ENCODE measurements at places on chromosomes 3 and 15.
A peak's percentile ranks its signal among the peaks of the same experiment; 100 is the strongest.

DNA sequence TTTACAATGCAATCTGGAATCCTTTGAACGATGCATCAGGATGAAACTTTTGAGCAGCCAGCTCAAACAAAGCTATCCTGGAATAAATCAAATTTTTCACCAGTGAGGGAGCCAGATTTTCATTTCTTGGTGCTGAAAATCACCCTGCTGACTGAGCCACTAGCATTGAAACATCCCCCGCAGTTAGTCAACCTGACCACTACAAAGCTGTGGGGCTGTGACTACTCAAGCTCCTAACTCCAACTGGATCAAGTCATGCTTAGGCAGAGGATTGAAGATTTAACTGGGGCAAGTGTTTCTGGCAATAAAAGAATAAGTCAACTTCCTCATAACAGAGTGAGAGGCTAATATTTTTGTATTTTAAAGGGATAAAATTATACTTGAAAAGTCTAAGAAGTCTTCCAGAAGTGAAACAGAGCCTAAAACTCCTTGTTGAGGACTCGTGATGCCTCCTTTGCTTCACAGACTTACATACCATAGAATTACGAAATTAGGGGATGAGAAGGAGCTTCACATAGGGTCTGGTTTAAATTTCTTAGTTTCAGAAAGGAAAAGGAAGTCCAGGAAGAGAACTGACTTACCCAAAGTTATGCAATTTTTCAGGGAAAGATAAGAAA lies 177.8 kb downstream of the SERPINI1 start:
- H3K27ac ChIP-seq, result no peak overlapping the region
- no peaks in the 10 kb centered on the region for H3K27me3 ChIP-seq
- H3K36me3 ChIP-seq, result no peaks in the 10 kb centered on the region
- DNase-seq, result peak; percentile 23
- H3K4me1 ChIP-seq, result 0 out of 2 replicates have a peak, but pooled peaks cover 3% of the 10 kb centered on the region

DNA sequence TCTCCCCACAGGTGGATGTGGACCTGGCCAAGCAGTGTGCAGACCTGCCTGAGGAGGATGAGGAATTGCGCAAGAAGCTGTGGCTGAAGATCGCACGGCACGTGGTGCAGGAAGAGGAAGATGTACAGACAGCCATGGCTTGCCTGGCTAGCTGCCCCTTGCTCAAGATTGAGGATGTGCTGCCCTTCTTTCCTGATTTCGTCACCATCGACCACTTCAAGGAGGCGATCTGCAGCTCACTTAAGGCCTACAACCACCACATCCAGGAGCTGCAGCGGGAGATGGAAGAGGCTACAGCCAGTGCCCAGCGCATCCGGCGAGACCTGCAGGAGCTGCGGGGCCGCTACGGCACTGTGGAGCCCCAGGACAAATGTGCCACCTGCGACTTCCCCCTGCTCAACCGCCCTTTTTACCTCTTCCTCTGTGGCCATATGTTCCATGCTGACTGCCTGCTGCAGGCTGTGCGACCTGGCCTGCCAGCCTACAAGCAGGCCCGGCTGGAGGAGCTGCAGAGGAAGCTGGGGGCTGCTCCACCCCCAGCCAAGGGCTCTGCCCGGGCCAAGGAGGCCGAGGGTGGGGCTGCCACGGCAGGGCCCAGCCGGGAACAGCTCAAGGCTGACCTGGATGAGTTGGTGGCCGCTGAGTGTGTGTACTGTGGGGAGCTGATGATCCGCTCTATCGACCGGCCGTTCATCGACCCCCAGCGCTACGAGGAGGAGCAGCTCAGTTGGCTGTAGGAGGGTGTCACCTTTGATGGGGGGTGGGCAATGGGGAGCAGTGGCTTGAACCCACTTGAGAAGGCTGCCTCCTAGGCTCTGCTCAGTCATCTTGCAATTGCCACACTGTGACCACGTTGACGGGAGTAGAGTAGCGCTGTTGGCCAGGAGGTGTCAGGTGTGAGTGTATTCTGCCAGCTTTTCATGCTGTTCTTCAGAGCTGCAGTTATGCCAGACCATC lies 8.6 kb downstream of the VPS18 start:
- no peaks in the 10 kb centered on the region for H3K27me3 ChIP-seq
- H3K4me1 ChIP-seq, result peaks cover 3% of the 10 kb centered on the region
- H3K4me3 ChIP-seq, result no peak overlapping the region
- no peak for DNase-seq
- no peak overlapping the region for H3K27ac ChIP-seq
- peaks cover 39% of the 10 kb centered on the region for H3K36me3 ChIP-seq

DNA sequence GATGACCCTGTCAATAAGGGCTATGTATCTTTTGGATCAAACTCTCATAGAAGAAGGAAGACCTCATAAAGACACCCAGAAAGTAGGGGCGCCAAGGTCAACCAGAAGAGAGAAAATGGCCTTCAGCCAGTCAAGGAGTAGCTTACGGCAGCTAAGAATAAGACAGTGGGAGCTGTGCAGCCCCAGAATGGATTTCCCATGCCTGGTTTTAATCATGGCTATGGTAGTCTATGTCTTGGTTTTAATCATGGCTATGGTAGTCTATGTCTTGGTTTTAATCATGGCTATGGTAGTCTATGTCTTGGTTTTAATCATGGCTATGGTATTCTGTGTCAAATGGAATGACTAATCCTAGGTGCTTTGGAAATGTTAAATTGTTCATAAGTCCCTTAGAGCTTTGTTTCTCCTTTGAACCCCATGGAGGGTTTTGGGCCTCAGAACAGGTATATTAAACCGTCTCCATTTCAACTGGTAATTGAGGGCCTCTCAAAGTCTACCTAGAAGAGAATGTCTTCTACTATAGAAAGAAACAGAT lies 742.0 kb upstream of the CFAP20DC start:
- peaks cover 10% of the 10 kb centered on the region for H3K4me1 ChIP-seq
- DNase-seq, result no peak
- no peaks in the 10 kb centered on the region for H3K27me3 ChIP-seq

DNA sequence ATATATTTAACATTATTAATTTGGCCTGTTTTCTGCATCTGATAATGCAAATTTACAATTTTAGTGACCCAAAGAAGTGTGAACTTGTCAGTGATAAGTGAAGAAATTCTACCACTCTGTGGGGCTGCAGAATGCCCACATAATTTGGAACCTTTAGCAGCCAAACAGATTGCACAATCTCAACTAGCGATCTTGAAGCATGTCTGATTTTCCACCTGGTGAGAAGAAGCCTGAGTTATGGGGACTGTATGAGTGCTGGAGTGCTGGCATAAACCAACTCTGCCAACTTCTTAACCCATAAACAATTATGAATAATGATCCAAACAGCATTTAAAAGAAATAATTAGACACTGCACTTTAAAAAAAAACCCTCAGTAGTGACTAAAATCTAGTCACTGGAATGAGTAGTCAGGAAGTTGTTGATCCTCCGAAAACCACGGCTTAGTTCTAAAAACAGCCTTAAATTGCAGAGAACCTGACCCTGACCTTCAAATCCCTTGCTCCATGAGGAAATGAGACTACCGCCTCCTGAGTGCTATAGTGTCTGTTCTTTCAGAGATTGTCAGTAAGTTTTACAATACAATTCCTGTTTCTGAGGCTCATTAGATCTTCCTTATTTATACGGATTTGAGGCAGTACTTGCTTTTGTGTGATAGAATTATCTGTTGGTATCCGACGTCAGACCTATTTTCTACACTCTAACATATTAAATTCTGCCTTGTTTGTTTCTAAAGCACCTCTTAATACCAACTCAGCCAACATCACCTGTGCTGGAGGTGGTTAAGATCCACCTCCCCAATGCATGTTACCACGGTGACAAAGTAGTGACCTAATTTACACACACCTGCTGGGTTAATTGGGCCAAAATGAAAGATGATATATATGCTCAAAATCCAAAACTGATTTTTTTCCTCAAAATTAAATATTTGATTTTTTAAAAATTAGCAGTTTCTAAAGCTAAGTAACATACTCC lies 267.7 kb downstream of the ZBTB20 start:
- no peaks in the 10 kb centered on the region for H3K36me3 ChIP-seq
- H3K27me3 ChIP-seq, result no peaks in the 10 kb centered on the region
- no peak for DNase-seq
- peak overlapping the region; percentile 31 for H3K27ac ChIP-seq

GRCh38 chr15:93245661-93246042 lies 156.6 kb upstream of the RGMA start:
- H3K4me3 ChIP-seq, result no peak overlapping the region
- no peak for DNase-seq
- H3K27ac ChIP-seq, result no peak overlapping the region
- H3K4me1 ChIP-seq, result peaks cover 12% of the 10 kb centered on the region

- no peak overlapping the region for H3K27ac ChIP-seq
Measured at GRCh38 chr3:28836199-28836598, 444.7 kb upstream of the RBMS3 start.

- H3K4me3 ChIP-seq, result no peak overlapping the region
- peaks cover 8% of the 10 kb centered on the region for H3K36me3 ChIP-seq
- no peak for DNase-seq
- H3K27ac ChIP-seq, result no peak overlapping the region
- H3K4me1 ChIP-seq, result peaks cover 35% of the 10 kb centered on the region
Measured at GRCh38 chr3:8516783-8517182, 15.2 kb downstream of the LMCD1 start.

- peaks cover 24% of the 10 kb centered on the region for H3K27me3 ChIP-seq
- H3K27ac ChIP-seq, result no peak overlapping the region
- peaks cover 4% of the 10 kb centered on the region for H3K36me3 ChIP-seq
- DNase-seq, result no peak
Measured at GRCh38 chr3:157543501-157544035, 40.4 kb upstream of the VEPH1 start.

GRCh38 chr15:68284616-68285258 lies 7.2 kb downstream of the FEM1B start:
- DNase-seq, result no peak
- no peaks in the 10 kb centered on the region for H3K27me3 ChIP-seq
- no peak overlapping the region for H3K4me3 ChIP-seq
- H3K27ac ChIP-seq, result peak overlapping the region; percentile 39
- peaks cover 69% of the 10 kb centered on the region for H3K4me1 ChIP-seq

GRCh38 chr15:99566157-99566897 lies 543 bp downstream of the MEF2A start:
- DNase-seq, result peak; percentile 23
- no peaks in the 10 kb centered on the region for H3K27me3 ChIP-seq
- no peaks in the 10 kb centered on the region for H3K36me3 ChIP-seq
- peak overlapping the region; percentile 99 for H3K4me3 ChIP-seq
- H3K4me1 ChIP-seq, result peaks cover 68% of the 10 kb centered on the region

GRCh38 chr15:63288342-63288741 lies 10.9 kb downstream of the APH1B start:
- H3K27me3 ChIP-seq, result no peaks in the 10 kb centered on the region
- H3K36me3 ChIP-seq, result no peaks in the 10 kb centered on the region
- H3K4me1 ChIP-seq, result peaks cover 9% of the 10 kb centered on the region
- H3K4me3 ChIP-seq, result no peak overlapping the region

GRCh38 chr3:2090095-2090911 lies 8.4 kb upstream of the CNTN4 start:
- H3K4me1 ChIP-seq, result no peaks in the 10 kb centered on the region
- no peak for DNase-seq
- no peak overlapping the region for H3K27ac ChIP-seq

DNA sequence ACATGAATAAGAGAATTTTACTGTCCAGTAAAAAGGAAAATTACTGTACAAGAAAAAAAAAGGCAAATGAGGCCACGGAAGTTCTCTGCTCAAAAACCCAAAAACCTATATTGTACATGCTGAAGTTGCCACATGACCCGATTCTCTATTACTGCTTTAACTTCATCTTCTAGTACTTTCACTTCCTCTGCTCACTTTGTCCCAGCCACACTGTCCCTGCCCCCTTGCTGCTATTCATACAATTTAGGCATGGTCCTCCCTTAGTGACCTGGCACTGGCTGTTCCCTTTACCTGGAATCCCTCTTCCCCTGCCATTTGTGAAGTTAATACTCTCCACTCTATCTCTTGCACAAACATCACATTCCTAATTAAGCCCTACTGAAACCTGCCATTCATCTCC lies 457.4 kb downstream of the MAGI1 start:
- no peak overlapping the region for H3K27ac ChIP-seq
- no peaks in the 10 kb centered on the region for H3K27me3 ChIP-seq
- no peak overlapping the region for H3K4me3 ChIP-seq
- no peaks in the 10 kb centered on the region for H3K36me3 ChIP-seq
- H3K4me1 ChIP-seq, result peaks cover 55% of the 10 kb centered on the region

DNA sequence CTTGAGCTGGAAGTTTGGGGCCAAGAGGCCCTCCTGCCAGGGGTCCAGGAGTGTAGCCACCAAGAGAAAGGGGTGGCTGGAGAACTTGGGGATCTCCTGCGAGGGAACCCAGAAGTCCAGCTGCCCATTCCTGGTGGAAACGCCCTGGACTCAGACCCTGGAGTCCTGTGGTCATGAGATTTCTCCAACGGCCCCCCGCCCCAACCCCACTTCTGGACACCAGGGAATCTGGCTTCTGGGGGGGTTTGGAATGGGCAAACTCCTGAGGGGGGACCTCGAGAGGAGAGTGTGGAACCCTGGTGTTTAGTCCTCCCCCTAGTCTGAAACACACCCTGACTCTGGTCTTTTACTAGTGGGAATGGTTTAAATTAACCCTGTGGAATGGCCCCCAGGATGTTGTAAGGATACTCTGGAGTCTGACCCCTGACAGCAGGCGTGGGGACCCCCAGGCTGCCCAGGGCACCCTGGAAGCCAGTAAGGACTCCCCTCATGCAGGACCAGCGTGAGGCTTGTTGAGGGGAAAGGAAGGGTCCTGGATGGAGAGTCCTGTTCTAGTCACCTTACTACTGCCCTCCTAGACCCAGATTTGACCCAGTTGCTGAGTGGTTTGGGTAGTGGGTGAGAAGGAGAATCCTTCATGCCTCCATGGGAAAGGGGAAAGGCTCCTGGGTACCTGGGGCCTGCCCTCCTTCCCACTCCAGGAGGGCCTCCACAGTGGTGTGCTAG lies 540 bp downstream of the KLHDC8B start:
- H3K4me3 ChIP-seq, result peak overlapping the region; percentile 82
- H3K27ac ChIP-seq, result no peak overlapping the region
- H3K4me1 ChIP-seq, result peaks cover 20% of the 10 kb centered on the region
- no peak for DNase-seq
- peaks cover 20% of the 10 kb centered on the region for H3K27me3 ChIP-seq

DNA sequence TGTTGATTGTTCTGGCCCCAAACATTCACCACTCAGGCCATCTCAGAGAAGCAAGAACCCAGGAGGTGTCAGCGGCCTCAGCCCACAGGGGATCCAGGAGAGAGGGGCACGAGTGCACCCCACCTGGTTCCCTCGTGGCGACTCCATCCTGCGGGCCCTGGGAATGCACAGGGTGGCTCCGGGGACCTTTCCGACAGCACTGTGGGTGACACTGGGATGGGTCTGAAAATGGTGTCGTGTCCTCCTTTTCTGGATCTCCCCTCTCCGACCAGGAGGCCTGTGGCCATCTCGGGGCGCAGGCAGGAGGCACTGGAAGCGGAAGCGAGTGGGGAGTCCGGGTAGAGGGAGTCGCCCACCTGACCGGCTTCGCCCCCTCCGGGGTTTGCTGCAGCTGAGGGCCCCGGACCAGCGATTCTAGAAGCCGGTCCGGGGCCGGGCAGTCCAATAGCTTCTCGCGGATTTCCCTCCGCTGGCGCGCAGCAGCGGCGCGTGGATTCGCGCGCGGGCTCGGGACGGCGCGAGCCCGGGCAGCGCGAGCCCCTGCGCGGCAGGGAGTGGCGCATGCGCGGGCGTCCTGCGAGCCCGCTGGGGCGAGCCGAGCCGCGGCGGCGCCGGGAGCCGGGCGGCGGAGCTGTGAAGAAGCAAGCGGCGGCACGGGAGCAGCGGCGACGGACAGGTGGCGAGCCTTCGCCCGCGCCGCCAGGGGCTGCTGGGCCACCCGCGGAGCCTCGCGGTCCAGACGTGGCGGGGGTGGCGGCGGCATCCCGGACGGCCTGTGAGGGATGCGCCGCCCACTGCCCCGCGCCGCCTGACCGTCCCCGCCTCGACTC lies at the start of gene DOCK3:
TSS of gene DOCK3 (plus strand) at position 579 of the 830 bp plus-strand sequence. CDS start 337 bp downstream, outside the sequence.
- DNase-seq, result peak; percentile 55
- peak within 1 kb of the TSS; percentile 76 for H3K4me3 ChIP-seq
- no peaks in the 10 kb centered on the region for H3K36me3 ChIP-seq
- peaks cover 29% of the 10 kb centered on the region for H3K4me1 ChIP-seq
- no peak within 1 kb of the TSS for H3K27ac ChIP-seq
